ENCODE measurements at places on chromosomes 7 and 10. TPM values are rescaled to one million over a fixed set of nuclear protein-coding genes. Genes with fewer than 3 reads are reported as not detected.

DNA sequence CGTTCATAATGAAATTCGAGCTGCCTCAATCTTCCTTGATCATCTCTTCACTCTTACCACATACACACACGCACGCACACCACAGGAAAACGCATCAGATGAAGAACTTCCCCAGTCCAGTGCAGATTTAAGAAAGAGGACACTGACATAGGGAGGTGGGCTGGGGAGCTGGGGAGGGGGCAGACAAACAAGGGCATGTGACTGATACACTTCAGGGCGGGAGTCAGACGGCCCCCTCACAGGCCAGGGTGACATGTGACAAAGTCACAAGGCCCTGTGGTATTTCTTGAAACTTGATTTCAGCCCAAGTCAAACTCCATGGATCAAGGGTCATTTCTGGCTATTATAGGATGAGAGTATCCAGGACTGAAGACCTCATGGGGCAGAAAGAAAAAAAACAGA, 82.6 kb downstream of the KCNMA1 start:
- no peak for DNase-seq

Gene DLD
- total RNA-seq, result 173 TPM

DNA sequence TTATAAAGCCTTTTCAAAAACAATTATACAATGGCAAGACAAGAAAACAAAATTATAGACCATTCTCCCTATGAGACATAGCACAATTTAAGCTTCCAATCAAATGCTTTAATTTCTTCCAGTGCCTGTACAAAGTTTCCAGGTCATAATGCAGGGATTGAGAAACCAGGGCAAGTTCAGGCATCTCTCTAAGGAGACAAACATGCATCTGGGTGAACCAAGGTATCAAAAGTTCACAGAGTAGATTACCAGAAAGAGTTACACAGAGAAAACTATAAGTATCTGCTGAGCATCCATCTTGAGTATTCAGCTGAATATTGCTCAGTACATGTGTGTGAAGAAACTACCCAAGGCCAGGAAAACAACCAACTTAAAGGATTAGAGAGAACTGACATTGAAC, 89.1 kb downstream of the COL28A1 start:
- DNase-seq, result no peak

Gene ITIH5
- total RNA-seq, result 10.4 TPM

Gene IQCE
- total RNA-seq, result 11.4 TPM
